ENCODE measurements at places on chromosomes 7 and 10.
A peak's percentile ranks its signal among the peaks of the same experiment; 100 is the strongest.

DNA sequence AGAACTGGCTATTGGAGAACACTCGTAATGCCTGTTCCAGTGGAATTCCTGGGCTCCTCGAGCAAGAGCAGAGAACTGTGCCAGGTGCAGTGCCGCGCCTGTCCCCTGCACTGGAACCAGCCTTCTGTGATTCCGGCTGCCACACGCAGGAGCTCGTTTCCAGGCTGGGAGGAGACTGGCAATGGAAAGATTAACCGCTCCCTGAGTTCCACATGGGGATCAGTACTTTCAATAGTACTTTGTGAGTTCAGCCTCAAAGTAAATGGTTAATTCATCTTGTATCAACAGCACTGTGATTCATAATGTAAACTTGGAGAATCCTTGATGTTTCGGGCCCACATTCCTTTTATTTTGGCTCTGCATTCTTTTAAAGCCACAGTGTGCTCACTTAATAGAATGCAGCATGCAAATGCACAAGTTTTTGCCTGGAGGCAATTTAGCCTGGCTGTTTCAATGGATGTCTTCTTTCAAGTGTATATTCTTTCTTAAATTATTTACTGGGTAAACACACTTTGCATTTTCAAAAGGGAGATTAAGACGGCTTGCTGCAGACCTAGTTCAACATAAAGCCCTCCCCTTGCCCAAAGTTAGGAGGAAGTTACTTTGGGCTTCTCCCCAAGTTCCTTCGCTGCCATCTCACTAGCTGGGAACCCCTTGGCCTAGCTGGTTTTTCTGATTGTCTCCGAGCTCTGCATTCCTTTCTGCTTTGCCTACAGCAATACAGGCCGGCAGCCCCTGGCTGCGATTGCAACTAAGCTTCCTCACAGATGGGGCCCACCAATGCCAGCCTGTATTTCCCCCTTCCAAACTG is 138.1 kb upstream of the TCF7L2 start:
- DNase-seq, result no peak

GRCh38 chr10:6273351-6273750 is 70.6 kb downstream of the PFKFB3 start:
- no peak for DNase-seq

DNA sequence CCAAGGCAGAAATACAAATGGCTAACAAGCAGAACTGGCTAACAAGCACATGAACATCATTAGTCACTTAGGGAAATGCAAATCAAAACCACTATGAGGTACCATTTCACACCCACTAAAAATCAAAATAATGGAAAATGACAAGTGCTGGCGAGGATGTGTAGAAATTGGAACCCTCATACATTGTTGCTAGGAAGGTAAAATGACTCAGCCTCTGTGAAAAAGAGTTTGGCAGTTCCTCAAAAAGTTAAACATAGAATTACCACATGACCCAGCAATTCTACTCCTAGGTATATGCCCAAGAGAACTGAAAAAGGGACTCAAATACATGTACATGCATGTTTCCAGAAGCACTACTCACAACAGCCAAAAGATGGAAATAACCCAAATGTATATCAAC is 52.8 kb upstream of the ANAPC16 start:
- no peak for DNase-seq

DNA sequence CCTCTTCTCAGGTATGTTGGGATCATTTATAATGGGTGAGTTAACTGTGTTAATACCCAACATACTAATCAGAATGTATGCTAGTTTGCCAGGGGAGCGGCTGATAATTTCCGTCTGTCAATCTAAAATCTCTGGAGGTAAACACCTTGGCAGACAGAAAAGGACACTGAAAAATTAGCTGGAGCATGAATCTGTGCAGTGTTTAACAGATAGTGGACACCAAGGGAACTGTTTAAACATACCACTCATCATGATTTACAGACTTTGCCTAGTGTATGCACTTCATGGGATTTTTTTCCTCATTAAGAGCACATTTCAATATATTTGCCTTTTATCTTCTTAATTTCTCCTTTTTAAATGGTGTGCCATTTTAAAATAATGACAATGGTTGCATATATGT is 68.2 kb downstream of the SLC13A1 start:
- no peak for DNase-seq

- DNase-seq, result peak; percentile 90
These were observed at the start of gene KDM7A for GRCh38 chr7:140176811-140177702. Gene KDM7A, minus strand, starts transcription at chr7:140176983. Its CDS starts 46 bp downstream, at chr7:140176937.

GRCh38 chr7:68295386-68295785 is 1298.8 kb downstream of the TYW1 start:
- DNase-seq, result no peak

- no peak for DNase-seq
These were observed 3.5 kb downstream of the NOS3 start for GRCh38 chr7:150994141-150994837.

DNA sequence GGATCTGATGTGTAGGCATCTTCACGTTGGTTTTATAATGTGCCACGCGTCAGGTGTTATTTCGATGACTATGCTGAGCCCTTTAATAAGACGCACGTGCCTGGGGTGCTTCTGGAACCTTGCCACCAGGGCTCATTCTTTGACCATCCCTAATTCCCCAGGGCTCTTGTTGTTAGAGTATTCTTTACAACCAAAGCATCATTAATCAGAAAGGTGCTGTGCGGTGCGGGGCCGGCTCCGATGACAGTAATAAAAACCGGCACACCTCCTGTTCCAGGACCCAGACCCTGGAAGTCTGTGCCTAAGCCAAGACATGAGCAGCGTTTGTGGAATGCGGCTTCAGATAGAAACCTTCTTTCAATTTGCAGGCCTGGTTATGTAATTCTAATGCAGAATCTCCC is 58.4 kb downstream of the MGMT start:
- no peak for DNase-seq

- no peak for DNase-seq
These were observed 77.0 kb downstream of the POU6F2 start for GRCh38 chr7:39054731-39055130.

GRCh38 chr7:111265394-111265793 is 174.5 kb downstream of the LRRN3 start:
- no peak for DNase-seq

DNA sequence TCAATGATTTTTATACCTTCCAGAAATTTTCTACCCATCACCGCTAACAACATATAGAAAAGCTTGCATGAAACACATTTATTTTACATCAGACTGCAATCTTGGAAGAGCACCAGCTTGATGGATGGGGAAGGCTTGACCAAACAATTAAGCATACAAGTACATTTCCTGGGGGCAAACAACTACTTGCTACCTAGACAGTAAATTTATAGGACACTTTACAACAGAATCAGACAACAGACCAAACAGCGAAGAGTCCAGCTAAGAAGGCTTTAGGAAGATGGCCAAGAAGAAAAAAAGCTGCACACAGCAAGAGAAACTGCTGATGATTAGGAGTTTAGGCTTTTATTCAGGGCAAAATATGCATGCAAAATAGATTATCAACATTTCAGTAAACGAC is 8.0 kb downstream of the AASS start:
- no peak for DNase-seq

- DNase-seq, result no peak
These were observed 14.2 kb upstream of the PDCD4 start for GRCh38 chr10:110857265-110858171.

DNA sequence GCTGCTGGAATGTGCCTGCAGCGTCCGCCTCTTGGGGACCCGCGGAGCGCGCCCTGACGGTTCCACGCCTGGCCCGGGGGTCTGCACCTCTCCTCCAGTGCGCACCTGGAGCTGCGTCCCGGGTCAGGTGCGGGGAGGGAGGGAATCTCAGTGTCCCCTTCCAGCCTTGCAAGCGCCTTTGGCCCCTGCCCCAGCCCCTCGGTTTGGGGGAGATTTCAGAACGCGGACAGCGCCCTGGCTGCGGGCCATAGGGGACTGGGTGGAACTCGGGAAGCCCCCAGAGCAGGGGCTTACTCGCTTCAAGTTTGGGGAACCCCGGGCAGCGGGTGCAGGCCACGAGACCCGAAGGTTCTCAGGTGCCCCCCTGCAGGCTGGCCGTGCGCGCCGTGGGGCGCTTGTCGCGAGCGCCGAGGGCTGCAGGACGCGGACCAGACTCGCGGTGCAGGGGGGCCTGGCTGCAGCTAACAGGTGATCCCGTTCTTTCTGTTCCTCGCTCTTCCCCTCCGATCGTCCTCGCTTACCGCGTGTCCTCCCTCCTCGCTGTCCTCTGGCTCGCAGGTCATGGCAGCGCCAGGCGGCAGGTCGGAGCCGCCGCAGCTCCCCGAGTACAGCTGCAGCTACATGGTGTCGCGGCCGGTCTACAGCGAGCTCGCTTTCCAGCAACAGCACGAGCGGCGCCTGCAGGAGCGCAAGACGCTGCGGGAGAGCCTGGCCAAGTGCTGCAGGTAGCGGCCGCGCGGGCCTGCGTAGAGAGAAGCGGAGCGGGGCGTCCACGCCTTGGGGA is 645 bp downstream of the SLC26A4 start:
- DNase-seq, result no peak

DNA sequence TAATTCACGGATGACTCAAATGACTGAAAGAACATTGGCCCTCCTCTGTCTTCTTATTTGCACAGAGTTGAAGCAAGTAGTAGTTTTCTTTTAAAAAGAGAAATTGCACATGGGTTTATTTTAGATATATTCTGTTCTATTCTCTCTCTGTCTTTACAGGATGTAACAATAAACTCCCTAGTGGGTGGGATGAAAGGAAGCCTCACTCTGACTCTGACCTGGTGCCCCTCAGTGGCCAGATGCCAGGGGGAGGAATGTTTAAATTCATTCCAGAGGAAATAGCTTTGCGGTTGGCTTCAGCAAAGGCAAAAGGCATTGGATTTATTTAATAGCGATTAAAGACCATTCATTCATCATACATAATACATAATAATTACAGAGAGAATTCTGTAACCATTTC is 156.4 kb upstream of the MTPN start:
- no peak for DNase-seq

DNA sequence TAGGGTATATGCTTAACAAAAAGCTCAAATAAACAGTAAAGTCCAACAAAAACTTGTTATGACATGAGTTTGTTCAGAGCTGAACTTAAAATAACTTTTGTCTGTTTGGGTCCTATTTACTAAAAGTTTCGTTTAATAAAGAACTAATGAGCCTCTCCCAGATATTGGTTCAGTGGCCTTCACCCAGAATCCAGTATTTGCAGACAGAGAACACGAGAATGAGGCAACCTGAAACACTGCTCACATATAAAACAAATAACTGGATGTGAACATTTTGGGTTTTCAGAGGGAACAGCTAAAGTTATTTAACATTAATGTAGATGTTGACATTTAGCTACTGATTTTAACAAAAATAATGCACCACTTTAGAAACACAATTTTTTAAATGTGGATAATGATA is 98.3 kb downstream of the RNF133 start:
- DNase-seq, result no peak

DNA sequence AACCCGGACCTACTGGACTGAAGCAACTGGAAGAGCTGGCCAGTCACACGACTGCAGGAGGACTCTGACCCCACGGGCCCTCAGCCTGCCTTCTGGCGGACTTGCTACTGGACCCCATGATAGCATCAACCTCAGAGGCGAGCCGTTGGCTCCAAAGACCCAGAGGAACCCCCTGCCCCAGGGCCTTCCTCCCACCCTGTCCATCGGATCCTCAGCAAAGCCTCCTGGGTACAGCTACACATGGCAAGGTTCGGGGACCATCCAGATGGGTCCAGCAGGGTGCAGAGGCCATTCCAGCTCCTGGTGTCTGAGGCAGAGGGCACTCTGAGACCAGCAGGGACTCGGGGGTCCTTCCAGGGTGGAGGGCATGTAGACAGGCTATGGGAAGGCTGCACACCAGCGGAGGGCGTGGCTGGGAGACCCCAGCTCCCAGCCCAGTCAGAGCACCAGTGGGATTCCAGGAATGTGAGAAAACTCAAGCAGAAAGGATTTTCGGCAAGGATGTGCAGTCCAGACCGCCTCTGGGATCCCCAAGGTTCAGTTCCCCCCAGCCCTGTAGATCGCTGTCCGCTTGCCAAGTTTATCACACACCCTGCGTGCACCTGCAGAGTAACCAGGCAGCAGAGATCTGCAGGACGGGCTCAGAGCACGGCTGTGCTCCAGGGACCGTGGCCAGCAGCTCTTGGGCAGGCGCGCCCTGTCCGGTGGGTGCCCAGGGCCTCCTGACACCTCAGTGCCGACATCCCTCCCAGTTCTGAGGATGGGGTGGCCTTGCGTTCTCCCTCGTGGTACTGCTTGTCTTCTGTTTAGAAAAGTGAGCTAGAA is 89.8 kb upstream of the PPP2R2D start:
- no peak for DNase-seq

DNA sequence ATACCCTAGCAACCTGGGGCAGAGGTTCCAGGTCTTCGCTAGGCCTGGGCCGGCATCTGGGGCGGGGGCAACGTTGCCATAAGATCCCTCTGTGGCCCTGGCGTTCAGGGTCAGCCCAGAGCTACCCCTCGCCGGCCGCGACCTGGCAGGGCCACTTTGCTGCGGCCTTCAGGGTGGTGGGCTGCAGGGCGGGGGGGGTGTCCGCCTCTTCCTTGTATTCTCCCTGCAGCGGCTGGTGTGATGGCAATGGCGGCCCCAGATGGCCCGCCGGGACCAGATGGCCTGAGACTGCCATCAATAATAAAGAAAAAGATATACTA is 539.2 kb upstream of the POT1 start:
- DNase-seq, result no peak

- DNase-seq, result no peak
These were observed 129.3 kb downstream of the GFRA1 start for GRCh38 chr10:116143673-116144222.

DNA sequence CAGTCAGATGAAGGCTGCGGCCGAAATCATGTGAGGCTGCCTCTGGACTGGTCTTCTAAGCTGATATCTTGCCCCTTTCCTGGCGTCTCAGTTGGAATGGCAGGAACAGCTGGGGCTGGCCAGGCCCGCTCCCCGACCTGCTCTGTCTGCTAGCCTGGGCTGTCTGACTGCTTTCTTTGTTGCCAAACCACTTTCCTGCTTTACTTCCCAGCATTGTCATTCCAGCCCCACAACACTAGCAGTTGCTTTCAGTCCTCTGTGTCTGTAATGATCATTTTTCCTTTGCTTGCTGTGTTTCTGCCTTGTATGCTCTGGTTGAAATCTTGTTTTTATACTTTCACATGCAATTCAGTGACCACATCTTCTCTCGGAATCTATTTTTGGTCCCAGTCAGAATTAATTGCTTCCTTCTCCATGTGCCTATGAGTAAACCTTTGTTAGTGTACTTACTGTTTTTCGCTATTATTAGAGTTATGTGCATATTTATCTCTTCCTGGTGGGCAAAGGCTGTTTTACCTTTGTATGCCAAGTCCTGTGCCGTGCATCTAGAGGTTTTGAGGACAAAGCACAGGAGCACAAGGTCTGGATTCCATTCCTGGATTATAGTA is 21.6 kb downstream of the PRPF18 start:
- no peak for DNase-seq

Measured in stimulated activated naive CD4-positive, alpha-beta T cell (primary cell).